SJCRH30 (cell line): ENCODE measurements at places on chromosomes 13 and 19.
A peak's percentile ranks its signal among the peaks of the same experiment; 100 is the strongest.

- H3K27ac ChIP-seq: no peak overlapping the region
- no peak for DNase-seq
- no peaks in the 10 kb centered on the region for H3K27me3 ChIP-seq
- no peak overlapping the region for H3K4me3 ChIP-seq
Observed at GRCh38 chr19:1833540-1833939, 14.7 kb downstream of the REXO1 start.

DNA sequence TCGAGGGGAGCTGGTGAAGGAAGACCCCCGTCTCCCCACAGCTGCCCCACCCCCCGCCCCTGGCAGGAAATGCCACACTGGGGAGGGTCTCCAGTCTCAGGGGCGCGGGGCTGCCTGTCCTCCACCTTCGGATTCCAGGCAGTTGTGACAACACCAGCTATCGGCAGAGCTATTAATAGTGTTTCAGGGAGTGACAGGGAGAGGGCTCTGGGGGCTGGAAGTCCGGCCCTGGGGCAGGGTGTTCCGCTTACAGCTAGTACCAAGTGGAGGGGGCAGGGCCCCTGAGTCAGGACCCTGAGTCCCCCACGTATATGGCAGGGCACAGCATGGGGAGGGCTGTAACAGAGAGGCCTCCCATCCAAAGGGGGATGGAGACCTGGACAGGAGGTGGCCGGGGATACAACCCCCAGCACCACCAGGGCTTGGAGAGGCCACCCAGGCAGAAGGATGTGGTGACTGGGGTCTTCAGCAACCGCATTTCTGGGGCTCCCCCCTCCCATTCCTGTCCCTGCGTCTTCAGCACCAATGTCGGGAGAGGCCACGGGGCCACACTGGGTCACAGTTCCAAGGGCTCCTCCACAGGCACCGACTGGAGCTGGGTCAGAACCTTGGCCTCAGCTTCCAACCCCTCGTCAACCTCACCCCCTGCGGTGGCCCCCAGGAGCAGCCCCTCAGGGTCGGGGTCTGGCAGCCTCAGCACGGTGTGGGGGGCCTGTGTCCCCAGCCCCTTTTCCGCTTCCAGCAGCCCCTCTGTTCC lies 3.9 kb downstream of the SIX5 start:
- DNase-seq: no peak
- H3K4me1 ChIP-seq: peaks cover 22% of the 10 kb centered on the region
- no peaks in the 10 kb centered on the region for H3K36me3 ChIP-seq
- H3K27me3 ChIP-seq: peaks cover 10% of the 10 kb centered on the region

DNA sequence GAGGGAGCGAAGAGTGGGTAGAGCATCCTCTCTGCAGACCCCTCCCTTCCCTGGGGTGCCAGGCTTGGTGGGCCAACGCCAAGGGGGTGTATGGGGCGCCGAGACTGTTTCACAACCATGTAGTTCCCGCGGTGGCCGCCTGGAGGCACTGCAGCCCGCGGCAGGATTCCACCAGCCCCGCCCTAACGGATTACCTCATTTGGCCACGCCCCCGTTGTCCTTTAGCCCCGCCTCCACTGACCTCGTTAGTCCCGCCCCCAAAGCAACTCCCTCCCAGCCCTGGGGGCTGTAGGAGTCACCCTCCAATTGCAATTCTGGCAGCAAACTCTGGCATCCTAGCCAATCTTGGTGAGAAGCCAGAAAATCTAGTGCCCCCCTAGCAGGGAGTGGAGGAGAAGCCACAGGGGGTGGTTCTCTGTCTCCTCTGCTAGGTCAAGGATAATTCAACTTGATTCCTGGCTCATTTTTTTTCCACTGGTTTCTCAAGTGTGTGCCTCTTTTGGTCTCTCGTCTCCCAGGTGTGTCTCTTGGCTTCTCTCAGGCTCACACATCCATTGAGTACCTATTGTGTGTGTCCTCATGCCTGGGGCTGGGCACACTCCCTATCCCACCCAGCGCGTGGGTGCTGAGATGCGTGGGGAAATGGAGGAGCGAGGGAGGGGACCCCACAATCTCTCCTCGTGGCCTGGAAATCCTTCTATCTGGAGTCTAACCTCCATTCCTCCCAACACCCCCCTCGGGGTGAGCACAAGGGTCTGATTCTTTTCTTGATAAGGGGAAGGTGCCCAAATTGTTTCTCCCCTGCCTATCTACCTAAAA lies 2.0 kb downstream of the OLFM2 start:
- peak; percentile 73 for DNase-seq
- H3K4me1 ChIP-seq: no peaks in the 10 kb centered on the region
- no peaks in the 10 kb centered on the region for H3K36me3 ChIP-seq
- H3K27me3 ChIP-seq: no peaks in the 10 kb centered on the region
- H3K4me3 ChIP-seq: no peak overlapping the region

- DNase-seq: no peak
- no peaks in the 10 kb centered on the region for H3K36me3 ChIP-seq
- no peak overlapping the region for H3K4me3 ChIP-seq
- H3K27ac ChIP-seq: no peak overlapping the region
- no peaks in the 10 kb centered on the region for H3K4me1 ChIP-seq
Observed at GRCh38 chr13:36068566-36068965, 62.6 kb downstream of the DCLK1 start.

DNA sequence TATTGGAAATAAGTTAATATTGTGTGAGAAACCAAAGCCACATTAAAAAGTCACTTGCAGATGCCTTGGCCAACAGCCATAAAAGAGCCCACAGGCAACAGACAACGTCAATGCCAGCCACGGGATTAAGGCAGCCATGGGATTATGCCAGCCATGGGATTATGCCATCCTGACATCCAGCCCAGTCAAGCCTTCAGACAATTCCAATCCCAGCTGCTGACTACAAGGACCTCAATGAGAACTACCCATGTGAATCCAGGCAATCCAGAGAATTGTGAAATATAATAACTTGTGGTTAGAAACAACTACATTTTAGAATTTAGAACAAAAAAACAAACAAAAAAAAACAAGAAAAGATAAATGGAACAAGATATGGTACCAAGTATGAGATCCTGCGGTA lies 356.6 kb downstream of the EFNB2 start:
- H3K27ac ChIP-seq: no peak overlapping the region
- H3K4me3 ChIP-seq: no peak overlapping the region
- H3K36me3 ChIP-seq: no peaks in the 10 kb centered on the region
- DNase-seq: no peak
- H3K4me1 ChIP-seq: no peaks in the 10 kb centered on the region

DNA sequence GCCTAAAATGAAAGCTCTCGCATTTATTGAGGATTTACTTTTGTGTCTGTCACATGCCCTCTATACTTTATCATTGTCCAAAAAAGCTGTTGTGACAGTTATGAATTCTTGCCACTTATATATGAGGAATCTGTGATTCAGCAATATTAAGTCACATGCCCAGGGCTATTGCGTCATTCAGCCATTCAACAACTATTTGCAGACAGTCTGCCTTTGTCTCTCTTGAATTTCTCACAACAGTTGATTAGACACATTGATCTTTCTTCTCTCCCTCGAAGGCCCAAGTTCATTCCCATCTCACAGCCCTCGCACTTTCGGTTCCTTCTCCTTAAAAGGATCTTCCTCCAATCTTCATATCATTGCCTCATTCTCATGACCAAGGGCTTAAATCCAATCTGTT lies 342.6 kb downstream of the MZT1 start:
- no peaks in the 10 kb centered on the region for H3K36me3 ChIP-seq
- H3K27ac ChIP-seq: no peak overlapping the region
- DNase-seq: no peak
- H3K4me1 ChIP-seq: no peaks in the 10 kb centered on the region
- H3K27me3 ChIP-seq: no peaks in the 10 kb centered on the region
